ENCODE measurements at places on chromosomes 2 and 18.

GRCh38 chr2:214014551-214015220 lies 396.2 kb upstream of the VWC2L start:
- DNase-seq, result no peak

DNA sequence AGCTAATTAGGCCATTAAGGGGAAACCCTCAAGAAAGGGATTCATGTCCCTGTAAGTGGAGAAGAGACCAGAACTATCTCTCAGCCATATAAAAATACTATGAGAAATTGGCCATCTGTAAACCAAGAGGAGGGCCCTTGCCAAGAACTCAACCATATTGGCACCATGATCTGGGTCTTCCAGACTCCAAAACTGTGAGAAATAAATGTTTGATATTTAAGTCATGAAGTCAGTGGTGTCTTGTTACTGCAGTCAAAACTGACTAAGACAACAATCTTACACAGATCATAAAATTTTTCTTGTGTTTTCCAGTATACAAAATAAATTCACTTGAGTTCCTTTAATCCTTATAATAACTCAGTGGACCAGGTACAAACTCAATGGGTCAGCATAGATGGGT lies 589.8 kb upstream of the CDH2 start:
- no peak for DNase-seq

- DNase-seq, result no peak
Observed at GRCh38 chr2:216897561-216898203, 37.8 kb upstream of the TNP1 start.

- DNase-seq, result no peak
Observed at GRCh38 chr2:233090879-233091278, 30.7 kb downstream of the INPP5D start.

DNA sequence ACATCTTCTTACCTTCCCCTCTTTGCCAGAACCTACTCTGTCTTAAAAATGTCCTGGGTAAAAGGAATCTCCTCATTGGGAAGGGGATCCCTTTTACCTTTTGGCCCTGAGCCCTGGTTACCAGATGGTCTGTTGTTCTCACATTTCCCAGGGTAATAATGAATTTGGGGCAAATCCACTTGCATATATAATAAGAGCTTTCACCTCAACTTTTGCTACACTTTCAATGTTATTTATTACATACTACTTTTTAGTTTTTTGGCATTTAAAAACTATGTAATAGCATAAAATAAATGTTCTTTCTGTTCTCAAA lies 15.0 kb downstream of the CERS6 start:
- no peak for DNase-seq

DNA sequence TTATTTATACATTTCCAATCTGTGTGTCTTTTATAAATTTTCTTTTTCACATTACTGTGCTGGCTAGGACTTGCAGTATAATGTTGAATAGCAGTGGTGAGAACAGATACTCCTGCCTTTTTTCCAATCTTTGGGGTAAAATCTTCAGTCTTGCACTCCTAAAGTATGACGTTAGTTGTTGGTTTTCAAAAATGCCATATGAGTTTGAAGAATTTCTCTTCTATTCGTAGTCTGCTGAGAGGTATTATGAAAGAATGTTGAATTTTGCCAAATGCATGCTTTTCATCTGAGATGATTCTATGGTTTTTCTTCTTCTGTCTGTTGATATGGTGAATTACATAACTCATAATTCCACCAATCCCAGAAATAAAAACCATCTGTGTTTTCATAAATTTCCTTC lies 335.3 kb upstream of the CHST9 start:
- no peak for DNase-seq

GRCh38 chr2:216626168-216626874 lies 6.9 kb upstream of the IGFBP2 start:
- no peak for DNase-seq

DNA sequence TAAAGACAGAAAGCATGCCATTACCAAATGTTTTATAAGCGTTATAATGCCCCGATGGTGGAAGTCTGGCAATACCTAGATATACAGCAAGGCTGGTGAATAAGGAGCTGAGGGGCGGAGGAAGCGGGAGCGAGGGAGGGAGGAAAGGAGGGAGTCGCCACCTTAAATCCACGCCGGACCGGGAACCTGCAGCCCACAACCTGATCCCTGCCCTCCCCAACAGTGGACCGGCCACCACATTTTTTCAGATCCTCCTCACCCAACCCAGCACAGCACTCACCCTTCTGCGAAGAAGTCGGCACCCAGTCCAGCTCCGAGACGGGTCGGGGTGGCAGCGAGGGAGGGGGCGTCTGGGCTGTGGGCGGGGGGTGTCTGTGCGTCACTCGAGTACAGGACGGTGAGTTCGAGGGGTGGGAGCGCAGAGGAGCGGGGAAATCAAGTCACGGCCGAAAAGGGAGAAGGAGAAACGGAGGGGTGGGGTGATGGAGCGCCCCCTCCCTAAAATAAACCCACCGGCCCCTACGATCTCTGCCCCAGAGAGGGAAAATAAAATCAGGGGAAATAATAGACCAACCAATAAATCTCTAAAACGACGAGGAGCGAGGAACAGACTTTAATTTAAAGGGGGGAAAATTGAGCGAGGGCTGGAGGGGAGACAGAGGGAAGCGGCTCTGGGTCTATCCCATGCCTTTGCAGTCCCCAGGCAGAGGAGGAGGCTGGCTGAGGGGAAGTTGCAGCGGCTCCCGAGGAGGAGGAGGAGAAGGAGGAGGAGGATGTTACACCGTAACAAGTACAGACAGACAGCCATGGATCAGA lies 96.5 kb upstream of the SERTAD2 start:
- peak; percentile 58 for DNase-seq

DNA sequence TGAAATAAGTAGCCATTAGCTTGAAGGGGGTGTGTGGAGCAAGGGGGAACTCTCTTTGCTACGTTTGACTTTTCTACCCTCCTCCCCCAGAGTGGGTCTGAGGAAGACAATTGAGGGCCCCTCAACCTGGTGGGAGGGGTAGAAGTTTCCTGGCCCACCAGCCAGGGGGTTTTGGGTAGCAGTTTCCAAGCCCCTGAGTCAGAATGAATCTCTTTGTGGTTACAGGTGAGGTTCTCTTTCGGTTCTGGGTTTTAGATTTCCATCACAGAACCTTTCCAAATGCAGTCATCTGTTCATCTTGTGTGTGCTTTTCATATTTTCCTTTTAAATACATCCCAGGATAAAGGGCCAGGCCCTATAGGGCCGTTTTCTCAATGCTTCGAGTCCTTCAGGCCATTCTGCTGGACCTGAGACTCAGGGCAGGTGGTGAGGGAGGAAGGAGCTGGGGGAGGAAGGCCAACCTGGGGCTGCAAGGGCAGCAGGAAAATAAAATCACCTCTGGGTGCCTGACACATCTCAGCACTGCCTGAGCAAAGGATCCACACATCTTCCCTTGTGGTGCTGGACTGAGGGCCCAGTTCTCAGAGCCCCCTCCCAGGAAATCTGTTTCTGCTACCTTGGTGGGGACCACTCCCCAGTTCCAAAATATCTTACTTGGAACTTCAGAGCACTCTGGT lies 4.7 kb downstream of the LBH start:
- DNase-seq, result peak; percentile 64

- DNase-seq, result no peak
Observed at GRCh38 chr18:51522821-51523220, 325.3 kb upstream of the MEX3C start.

DNA sequence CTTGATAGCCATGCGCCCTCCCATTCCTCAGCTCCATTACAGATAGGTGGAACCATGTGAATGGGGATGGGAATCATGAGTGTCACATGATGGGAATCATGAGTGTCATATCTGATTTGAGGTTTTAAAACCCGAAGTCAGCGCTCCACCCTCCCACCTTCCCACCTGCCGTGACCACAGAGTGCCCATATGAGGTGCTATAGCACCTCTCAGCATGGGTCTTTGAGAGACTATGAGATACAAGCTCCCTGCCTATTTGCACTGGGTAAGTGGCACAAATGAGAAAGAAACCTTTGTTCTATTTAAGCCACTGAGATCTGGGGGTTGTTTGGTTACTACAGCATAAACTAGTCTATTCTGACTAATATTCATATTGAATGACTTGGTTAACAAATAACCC lies 78.5 kb upstream of the PTPRM start:
- DNase-seq, result no peak

DNA sequence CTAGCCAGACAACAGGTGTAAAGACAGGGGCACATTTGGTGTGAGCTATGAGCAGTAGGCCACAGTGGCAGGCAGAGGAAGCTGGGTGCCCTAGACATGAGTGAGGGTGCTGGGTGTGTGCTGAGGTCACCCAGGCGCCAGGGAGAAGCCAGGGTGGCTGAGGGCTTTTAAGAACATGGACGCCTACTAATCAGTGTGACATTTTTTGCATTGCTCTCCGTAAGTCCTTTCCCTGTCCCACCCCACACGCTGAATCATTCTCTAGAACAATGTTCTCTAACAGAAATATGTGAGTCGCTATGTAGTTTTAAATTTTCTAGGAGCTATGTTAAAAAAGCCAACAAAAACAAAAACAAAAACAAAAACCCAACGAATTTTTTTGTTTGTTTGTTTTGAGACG lies 204.5 kb upstream of the REV1 start:
- no peak for DNase-seq

GRCh38 chr2:183037074-183037552 lies 1.1 kb downstream of the NCKAP1 start:
- DNase-seq, result no peak

- no peak for DNase-seq
Observed at GRCh38 chr2:216827073-216827720, 32.7 kb downstream of the TNP1 start.

GRCh38 chr2:80102026-80102425 lies 202.5 kb downstream of the LRRTM1 start:
- no peak for DNase-seq

DNA sequence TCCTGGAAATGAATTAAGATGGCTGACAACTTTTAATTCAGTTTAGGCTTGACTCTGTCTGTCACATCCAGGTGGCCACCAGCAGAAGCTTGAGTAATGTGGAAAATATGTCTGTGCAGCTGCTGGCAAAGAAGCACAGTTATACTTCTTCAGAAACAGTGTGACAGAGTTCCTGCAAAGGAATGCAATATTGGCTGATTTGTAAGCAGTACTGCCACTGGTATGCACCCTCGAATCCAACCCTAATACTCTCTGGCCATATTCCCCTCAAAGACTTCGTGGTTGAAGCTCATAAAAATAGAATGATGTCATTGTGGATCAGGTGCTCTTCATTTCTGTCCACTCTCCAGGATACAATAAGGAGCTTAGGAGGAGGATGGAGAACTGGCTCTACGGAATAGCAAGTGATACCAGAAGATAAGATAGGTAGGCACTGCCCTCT lies 86.2 kb downstream of the METTL8 start:
- DNase-seq, result no peak

DNA sequence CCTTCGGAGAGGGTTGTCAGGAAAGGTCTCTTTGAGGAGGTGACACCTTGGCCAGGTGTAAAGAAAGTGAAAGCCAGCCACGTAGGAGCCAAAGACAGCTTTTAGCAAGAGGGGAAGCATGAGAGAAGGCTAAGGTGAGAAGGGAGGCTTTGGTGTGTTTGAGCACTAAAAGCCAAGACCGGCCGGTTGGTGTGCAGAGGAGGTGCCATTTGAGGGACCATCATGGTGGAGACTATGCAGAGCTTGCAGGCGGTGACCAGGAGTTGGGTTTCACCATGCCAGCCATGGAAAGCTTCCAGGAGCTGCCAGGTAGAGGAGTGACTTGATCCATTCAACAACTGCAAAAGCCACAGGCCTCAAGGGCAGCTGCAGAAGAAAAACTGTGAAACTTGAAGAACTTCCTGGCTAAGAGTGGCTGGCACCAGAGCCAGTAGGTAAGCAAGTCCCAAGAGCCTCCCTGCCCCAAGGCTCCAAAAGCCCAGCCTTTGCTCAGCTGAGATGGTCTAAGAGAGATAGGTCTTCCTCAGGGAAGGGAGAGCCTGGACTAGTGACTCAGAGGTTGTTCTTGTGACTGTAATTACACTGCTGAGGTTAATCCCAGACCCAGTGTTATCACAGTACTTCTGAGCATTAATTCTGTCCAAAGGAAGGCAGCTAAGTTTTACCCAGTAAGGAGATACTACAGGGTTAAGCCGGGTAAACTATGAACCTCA lies 319.0 kb downstream of the BCL11A start:
- no peak for DNase-seq

DNA sequence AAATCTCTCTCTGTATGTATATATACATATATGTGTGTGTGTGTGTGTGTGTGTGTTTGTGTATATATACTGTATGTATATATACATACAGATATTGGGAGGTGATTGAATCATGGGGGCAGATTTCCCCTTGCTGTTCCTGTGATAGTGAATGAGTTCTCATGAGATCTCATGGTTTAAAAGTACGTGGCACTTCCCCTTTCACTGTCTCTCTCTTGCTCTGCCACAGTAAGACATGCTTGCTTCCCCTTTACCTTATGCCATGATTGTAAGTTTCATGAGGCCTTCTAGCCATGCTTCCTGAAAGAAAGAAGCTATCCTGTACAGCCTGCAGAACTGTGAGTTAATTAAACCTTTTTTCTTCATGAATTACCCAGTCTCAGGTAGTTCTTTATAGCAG lies 18.8 kb upstream of the CCDC195 start:
- no peak for DNase-seq

DNA sequence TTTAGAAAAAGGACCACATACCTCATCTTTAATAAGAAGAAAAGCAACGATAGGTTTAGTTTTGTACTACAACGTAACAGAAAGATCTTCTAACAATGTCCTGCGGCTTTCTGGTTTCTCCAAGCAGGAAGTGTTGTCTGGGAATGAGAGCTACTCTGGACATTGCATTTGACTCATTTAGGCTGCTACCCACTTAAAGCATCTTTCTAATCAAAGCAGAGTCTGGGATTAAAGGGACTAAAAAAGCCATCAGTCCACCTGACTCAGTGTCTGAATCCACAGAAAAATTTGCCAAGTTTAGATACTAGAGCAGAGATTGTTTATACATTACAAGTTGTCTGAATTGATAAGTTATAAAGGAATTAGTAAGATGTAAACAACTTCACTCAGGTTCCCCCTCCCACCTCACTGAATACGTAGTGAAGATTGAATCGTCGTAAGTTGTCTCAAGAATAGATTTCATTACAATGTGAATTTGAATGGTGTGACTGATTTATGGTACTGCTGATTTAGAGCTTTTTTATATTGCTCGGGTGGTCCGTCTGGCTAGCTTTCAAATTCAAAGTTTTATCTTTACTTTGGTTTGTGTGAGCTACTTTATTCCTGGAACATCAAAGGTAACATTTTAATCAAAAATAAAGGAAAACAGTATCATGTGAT lies 70.2 kb upstream of the SMIM21 start:
- no peak for DNase-seq

- no peak for DNase-seq
Observed at GRCh38 chr2:150147889-150148683, 339.4 kb downstream of the RND3 start.

DNA sequence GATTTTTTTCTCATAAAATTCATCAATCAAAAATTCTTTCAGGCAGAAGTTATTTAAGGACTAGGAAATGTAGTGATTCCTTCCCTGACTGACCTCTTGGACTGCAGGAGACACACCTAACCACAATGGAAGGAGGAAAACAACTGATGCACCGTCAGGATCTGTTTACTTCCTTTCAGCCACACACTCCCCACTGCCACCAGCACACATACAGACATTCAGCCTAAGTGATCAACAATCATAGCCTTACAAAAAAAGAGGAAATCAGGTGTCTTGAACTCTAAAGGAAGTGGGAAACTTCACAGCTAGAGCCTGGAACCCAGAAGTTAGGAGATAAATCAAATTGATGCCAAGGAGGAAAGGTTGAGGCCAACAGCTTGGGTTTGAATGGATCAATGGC lies 213.5 kb upstream of the ACVR2A start:
- DNase-seq, result no peak

Data from stimulated activated naive CD8-positive, alpha-beta T cell treated with anti-CD3 and anti-CD28 coated beads, Interleukin-15, Interleukin-2, amounts not matched to agents 100 U/mL and 50 U/mL, for 24 hours (primary cell).